ENCODE measurements at places on chromosomes 4 and X.

- no peak for DNase-seq
Observed at GRCh38 chr4:68272860-68273259, 27.4 kb upstream of the TMPRSS11B start.

DNA sequence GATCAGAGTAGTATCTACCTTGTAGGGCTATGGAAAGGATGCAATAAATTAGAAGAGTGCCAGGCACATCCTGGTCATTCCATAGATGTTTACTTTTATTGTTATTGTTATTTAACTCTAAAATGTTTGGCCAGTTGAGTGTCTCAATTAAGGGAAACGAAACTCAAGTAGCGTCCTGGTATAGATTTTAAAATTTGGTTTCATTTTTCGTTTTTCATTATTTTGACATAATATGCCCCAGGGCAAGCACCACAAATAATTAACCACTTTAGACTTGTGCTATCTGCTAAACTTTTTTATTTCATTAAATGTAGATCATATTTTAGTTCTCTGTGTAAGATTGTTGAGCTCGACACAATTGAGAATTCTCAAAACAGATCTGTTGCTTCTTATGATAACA is 179.7 kb upstream of the PRPS2 start:
- no peak for DNase-seq

DNA sequence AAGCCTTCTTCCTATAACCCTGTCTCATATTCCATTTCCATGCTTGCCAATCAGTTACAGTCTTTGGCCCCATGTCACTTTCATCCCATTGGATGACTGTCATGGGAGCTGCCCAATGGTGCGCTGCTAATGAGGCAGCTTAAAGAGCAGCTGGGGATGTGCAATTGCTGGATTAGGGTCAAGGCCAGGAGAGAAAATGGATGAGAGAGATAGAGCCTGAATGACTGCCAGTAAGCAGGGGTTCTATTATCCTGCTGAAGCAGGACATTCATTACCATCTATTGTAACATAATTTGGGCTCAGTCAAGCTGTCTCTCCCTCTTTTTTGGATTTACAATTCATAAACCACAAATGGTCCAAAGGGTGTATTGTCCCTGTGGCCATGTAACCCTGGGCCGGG is 909.0 kb downstream of the CENPC start:
- DNase-seq, result no peak

- DNase-seq, result no peak
Observed at GRCh38 chr4:55345054-55345453, 988 bp upstream of the SRD5A3 start.

All from GOT3 (cell line).